ENCODE measurements at places on chromosomes 2 and 18.

- DNase-seq: no peak
Observed at GRCh38 chr2:104502901-104503300, 351.0 kb upstream of the POU3F3 start.

DNA sequence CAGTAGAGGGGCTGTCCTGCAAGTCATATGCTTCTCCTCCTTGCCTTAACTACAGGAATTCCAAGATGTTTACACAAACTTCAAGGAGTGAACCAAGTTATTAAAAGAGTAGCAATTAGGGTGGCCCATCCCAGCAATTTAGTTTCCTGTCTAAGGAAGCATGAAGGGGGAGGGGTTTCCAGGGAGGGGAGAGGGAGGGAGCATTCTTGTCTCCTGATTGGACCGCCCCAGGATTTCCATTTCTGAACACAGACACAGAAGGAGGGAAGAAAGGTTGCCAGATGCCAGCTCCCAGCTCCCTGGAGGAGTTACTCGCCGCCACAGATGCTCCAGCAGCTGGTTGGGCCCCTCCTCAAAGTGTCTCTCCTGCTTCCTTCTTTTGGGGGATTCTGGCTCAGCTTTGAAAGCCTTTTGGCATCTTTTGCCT lies 107.6 kb downstream of the TRIB2 start:
- DNase-seq: no peak

DNA sequence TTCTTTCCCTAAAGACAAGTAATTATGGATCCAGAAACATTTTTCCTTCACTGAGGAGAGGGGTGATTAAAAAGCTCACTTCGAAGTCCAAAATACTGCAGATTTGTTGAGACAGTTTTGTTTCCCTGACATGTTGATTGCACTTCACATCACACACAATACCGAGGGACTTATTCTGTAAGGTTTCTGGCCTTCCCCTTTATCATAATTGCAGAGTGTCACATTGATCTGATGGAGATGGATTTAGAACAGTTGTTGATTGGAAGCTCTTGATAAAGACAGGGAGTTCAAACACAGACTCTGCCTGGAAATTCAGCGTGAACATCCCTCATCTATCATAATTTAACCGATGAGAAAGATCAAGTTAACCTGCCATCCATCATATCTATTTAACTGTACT lies 163.6 kb downstream of the PTPRM start:
- no peak for DNase-seq

GRCh38 chr2:175745911-175746310 lies 256.2 kb downstream of the LNPK start:
- no peak for DNase-seq

GRCh38 chr2:239732666-239733010 lies 292.5 kb downstream of the NDUFA10 start:
- DNase-seq: no peak

DNA sequence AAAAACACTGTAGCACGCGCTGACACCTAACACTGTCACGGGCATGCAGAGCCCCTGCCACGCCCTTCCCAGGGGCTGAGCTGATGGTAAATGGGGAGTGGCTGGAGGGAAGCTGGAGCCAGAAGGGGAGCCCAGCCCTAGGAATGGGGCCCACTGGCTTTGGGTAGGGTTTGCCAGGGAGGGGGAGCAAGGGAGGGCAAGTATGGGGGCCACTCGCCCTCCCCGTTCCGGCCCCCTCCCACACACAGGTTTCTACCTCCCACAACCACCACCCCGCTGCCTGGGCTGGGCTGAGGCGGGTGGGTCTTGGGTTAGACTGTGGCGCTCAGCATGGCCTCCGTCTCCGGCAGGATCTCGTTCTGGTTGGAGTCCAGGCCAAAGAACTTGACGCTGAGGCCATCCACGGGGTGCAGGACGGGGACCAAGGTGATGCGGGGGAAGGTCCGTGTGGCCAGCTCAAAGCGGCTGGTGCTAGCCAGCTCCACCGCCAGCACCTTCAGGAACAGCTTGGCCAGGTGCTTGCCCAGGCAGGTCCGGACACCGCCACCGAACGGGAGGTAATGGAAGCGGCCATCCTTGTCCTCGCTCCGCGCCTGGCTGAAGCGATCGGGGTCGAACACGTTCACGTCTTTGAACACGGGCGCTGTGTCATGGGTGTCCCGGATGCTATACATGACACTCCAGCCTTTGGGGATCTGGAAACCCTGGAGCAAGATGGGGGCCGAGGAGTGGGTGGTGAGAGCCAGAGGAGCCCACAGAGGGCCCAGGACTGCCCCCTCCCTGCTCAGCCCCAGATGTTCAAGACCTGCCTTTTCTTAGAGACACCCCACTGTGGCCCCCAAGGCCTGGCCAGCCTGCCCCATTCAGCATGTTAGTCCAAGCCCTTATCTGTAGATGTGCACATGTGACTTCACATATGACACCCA lies 15.5 kb downstream of the CYP26B1 start:
- DNase-seq: no peak

- DNase-seq: no peak
Observed at GRCh38 chr18:39521164-39521563, 1955.6 kb upstream of the CELF4 start.

DNA sequence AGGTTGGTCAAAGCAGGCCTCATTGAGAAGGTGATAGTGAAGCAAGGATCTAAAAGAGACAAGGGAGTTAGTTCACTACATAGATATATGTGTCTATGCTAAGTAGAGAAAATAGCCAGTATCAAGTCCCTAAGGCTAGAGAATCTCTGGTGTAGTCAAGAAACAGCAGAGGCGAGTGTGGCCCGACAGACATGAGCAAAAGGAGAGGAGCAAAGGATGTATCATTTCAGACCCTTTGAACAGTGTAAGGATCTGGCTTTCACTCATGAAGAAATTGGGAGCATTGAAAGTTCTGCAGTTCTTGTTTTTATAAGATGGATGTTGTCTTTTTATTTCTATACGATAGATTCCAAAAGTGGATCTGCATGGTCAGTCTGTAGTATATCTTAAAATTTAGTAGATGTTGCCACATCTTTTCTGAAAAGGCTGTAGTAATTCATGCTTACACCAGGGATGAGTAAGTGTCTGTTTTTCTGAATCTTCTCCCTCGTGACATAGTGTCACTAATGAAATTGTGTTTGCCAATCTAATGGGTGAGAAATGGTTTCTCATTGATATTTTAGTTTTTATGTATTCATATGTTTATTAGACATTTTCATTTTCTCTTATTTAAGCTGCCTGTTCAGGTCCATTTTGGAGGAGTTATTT lies 18.8 kb downstream of the SP100 start:
- DNase-seq: no peak

DNA sequence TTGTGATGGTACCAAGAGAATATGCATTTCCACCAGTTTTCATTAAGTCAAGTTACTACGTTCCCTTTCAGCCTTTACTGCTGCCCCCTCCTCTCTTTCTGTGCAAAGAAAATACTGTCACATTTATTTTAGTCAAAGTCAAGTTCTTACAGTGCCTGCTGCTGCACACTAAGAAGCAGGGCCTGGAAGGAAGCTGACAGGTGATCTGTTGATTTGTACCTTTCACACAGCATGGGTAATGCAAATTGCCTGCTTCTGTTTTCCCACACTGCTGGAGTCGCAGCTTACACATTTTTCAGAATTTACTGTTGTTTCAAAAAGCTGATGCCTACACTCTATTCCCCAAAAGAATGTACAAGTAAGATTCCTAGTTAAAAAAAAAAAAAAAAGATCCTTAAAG lies 48.7 kb upstream of the CD226 start:
- DNase-seq: no peak

DNA sequence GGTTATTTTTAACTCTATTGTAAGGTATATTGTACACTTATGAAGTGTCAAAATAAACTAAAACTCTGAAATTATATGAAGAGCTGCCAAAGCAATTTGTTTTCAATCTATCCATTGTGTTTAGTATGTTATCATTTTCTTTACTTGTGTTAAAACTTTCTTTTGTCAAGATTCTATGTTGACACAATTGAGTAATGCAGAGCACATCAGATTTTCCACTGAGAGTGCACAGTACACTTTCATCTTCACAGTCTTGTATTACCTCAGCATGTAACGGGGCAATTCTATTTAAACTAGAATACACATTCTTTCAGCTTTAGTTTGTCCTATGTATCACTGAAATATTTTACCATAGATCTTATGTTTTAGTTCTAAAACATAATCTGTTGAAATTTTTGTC lies 304.4 kb upstream of the ZC3H15 start:
- DNase-seq: no peak

GRCh38 chr2:69914164-69914949 lies 552 bp upstream of the MXD1 start:
- DNase-seq: no peak

DNA sequence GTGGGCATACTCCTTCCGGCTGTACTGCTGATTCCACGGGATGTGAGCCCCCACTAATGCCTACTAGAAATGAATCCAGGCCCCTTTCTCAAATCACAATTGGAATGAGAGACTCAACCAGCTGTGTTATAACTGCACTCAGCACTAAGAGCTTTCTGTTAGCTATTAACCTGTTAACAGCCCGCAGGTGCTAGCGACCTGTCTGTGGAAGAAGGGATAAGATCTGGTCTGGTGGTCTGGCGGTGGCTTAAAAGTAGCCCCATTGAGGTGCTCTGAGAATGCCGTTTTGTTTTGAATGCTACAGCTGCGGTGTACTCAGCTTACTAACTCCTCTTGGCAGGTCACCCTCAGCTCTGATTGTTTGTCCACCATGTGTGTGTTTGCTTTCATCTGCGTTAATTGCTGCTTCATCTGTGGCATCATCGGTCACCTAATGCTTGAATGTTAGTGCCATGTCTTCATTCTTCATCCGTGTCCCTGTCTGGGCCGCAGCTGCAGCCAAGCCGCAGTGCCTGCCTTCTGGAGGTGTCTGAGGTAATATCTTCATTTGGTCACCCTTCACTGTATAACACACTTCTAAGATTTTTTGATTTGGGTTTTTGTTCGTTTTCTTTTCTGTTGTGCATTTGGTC lies 16.3 kb downstream of the RAB12 start:
- no peak for DNase-seq

GRCh38 chr2:2639251-2640139 lies 308.4 kb upstream of the MYT1L start:
- DNase-seq: no peak

DNA sequence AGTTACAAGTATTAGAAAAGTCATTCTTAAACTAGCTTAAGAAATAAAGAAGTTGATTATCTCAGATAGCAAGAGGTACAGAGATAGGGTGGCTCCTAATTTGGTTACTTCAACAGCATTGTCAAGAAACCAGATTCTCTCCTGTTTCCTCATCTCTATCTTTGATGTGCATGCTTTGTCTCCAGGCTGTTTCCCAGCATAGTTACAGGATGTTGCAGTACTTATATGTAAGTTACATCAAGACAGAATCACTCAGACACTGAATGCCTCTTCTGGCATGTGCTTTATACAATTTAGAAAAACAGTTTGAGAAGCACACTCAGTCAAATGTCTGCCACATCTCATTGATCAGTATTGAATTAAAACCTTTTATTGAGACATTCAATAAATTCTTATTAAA lies 189.5 kb upstream of the UBE2E3 start:
- no peak for DNase-seq

DNA sequence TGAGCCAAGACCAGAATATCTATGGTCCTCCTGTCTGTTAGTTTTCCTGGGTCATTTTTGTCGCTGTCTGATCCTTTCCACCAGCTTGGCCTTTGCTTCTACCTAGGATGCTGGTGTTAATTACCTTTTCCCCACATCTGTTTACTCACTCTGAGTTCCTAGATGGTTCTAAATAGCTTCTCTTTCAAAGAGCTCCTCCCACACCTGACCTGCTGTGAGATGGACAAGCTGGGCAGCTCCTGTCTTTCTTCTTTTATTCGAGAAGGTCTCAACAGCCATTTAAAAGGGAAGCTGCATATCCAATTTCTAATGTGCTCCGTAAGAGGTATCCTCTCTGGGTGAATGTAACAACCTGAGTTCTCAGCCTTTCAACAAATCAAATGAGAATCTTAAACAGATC lies 156.2 kb downstream of the HRH4 start:
- DNase-seq: no peak

GRCh38 chr2:191521608-191522208 lies 156.2 kb upstream of the NABP1 start:
- no peak for DNase-seq

DNA sequence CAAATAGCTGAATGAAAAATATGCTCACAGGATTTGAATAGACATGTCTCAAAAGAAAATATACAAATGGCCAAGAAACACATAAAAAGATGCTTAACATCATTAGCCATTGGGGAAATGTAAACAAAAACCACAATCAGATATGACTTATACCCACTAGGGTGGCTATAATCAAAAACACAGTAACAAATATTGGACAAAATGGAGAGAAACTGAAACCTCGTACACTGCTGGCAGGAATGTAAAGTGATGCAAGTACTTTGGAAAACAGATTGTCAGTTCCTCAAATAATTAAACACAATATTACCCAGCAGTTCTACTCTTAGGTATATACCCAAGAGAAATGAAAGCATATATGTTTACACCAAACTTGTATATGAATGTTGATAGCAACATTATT lies 213.0 kb downstream of the PHLPP1 start:
- no peak for DNase-seq

DNA sequence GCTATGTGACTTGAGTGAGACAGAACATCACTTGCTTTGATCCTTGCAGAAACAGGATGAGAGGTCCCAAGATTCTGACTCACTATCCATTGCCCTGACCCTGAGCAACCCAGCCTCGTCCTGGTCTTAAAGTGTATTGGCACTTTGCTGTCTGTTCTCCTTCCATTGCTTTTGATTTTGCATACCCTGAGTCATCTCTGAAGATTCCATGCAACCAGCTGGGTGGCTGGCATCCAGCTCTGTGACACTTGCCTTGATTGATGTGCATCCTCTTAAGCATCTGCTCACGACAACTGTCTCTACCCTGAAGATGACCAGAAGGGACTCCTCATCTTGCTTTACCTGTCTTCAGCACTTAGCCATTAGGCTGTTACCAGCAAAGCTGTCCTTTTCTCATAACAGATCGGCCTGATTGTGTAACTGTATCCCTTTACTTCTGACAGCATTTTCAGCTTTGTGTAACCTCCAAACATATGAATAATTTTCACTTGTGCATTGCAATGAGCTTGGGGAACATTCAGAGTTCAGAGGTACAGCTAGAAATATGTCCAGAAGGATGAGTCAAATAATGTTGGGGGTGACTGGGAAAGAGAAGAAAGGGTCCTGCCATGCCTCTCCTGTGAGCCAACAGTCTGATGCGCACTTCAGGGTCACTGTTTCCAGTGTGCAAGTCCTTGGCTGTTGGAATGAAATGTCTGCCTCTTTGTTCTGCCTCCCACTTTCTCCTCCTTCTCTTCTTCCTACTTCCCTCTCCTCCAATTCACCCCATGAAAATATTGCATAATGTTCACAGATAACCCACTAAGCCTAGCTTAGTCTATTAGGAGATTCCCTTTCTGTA lies 249.7 kb upstream of the OSR1 start:
- DNase-seq: no peak

Data from activated CD4-positive, alpha-beta T cell treated with anti-CD3 and anti-CD28 coated beads for 1 hour (primary cell).